ENCODE measurements at places on chromosomes 1 and 21.

GRCh38 chr1:225914391-225914790 is 9.7 kb downstream of the PYCR2 start:
- DNase-seq, result no peak

DNA sequence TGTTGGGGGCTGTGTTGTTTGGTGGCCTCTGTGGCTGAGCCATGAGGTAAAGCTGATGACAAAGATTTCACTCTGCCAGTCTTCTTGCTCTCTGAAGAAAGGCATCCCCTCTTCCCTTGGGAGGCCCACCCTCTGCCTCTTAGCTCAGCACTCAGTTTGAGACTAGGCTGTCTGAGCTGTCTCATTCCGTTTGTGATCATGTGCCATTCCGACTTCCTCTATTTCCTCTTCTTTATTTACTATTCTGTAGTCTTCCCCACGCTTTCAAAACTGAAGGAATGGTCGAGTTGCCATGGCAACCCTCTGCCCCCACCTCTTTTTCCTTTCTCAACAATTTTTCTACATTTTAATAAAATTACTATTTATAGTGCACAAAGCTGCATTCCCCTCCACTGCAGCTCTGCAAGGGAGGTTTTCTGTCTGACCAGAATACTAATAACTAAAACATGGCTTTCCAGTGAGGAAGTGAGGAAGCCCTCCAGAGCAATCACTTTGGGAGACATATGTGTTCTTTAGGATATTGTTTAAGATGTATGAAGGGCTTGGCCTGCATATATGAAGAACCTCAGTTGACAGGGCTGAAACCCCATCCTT is 30.8 kb downstream of the KCNA3 start:
- no peak for DNase-seq

GRCh38 chr1:205954819-205955404 is 11.7 kb upstream of the SLC26A9 start:
- DNase-seq, result no peak

DNA sequence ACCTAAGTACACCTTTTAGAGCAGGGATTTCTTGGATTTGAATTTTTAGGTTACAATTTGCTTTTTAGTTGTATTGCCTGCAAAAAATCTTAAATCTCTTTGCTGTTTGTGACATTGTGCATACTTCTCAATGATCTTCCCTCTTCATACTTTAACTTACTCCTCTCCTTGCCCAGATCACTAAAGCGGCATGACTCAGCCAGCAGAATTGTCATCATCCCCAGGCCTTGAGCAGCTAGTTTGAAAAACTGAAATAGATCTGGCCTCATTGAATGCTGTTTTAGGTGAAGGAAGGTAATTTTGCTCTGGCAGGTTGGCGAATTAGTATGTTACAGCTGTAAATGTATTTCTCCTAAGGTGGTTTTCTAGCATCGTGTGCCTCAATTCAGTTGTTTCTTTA is 145.9 kb downstream of the RYR2 start:
- DNase-seq, result no peak

- no peak for DNase-seq
Measured at GRCh38 chr21:33266050-33266788, at the start of gene IL10RB. TSS of gene IL10RB (plus strand) at chr21:33266367. CDS start at chr21:33266466, 99 bp downstream.

GRCh38 chr1:244841273-244841927 is 5.9 kb downstream of the COX20 start:
- no peak for DNase-seq

GRCh38 chr21:46221664-46222435 is 6.7 kb downstream of the LSS start:
- DNase-seq, result no peak

DNA sequence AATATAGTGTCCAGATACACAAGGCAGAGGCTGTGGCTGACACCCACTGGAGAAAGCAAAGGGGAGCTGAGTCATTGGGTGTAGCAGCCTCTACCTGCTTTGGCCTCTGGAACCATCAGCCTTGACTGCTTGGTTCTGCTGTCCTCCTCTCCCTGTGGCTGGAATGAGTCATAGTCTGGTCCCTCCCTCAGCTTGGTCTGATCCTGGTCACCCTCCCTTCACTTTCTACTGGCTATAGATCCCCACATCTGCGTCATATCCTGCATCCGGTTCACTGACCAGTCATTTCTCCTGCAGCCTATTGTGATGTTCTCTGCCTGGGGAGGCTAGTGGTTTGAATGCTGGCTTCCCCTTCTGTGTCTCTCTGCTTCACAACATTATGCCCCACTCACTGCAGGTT is 372.8 kb upstream of the DAB1 start:
- no peak for DNase-seq

DNA sequence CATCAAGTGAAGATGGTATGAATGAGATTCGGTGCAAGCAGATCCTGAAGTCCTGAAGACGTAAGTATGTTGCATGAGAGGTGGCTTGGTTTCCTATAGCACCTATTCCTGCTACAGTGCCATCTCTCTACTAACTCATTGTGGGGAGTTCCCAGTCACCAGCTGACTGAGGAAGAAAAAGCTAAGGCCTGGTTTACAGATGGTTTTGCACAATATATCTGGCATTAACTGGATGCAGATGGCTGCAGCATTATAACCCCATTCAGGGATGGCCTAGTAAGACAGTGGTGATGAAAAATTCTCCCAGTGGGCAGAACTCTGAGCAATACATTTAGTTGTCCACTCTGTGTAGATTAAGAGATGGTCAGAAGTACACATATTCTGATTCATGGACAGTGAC is 36.7 kb downstream of the RTCA start:
- DNase-seq, result no peak

DNA sequence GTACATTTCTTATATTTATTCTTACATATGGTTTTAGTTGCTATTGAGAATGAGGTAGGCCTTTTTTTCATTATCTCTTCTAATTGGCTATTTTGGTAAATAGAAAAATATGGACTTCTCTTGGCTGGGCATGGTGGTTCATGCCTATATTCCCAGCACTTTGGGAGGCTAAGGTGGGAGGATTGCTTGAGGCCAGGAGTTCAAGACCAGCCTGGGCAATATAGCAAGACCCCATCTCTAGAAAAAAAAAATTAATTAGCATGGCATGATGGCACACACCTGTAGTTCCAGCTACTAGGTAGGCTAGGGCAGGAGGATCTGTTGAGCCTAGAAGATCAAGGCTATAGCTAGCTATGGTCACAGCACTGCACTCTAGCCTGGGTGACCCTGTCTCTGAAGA is 3.2 kb downstream of the ZNF684 start:
- no peak for DNase-seq

DNA sequence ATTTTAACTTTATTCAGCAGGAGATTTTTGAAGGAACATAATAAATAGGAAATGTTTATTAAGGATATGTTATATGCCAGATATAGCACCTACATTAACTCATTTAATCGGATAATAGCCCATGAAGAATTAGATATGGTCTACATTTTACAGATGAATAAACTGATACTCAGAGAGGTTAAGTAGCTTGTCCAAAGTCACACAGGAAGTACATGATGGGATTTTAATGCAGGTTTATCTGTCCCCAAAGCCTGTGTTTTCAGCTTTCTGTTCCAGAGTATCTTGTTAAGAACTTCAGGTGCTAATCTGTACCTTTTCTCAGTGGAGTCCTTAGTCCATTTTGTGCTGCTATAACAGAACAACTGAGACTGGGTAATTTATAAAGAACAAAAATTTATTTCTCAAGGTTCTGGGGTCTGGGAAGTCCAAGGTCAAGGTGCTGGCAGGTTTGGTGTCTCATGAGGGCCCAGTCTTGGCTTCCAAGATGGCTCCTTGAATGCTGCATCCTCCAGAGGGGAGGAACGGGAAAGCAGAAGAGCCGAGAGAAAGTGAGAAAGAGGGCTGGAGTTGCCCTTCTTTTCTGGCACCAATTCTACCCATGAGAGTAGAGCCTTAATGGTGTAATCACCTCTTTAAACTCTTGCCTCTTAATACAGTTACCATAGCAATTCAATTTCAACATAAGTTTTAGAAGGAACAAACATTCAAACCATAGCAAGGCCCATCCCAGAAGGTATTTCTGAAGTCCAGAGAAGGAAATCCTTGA is 17.3 kb downstream of the C1orf21 start:
- DNase-seq, result no peak

- no peak for DNase-seq
Measured at GRCh38 chr1:94723894-94724293, 96.3 kb upstream of the SLC44A3 start.

DNA sequence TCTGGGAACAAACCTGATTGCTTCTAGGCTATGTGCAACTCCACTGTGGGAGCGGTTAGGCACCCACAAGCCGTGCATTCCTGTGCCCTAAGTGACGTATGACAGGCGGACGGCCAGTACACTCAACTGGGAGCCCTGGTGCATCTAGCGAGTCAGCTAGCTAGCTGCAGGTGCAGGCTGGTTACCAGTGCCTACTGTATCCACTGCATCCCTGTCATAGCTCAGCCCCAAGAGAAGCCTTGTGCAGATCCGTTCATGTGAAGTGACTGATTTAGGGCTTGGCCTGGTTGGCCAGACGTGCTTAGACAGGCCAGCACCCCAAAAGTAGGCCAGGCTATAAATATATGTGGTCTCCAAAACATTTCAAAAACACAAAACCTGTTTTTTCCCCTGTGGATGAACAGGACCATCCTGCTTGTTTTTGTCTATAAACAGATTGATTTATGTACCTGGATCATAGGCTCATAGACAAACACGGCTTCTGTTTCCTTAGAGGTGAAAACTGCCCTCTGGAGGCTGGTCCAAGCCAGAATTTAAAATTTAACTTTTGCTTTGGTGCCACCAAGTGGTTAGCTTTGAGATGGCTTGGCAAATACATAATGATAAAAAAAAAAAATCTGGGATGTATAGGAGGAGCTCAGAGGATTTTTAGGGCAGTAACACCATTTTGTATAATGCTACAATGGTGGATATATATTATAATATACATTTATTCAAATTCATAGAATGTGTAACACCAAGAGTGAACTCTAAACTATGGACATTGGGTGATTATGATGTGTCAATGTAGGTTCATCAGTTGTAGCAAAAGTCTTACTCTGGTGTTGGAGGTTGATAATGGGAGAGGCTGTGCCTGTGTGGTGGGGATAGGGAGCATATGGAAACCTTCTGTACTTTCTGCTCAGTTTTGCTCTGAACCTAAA is 68.5 kb downstream of the GIPC2 start:
- DNase-seq, result peak; percentile 74

DNA sequence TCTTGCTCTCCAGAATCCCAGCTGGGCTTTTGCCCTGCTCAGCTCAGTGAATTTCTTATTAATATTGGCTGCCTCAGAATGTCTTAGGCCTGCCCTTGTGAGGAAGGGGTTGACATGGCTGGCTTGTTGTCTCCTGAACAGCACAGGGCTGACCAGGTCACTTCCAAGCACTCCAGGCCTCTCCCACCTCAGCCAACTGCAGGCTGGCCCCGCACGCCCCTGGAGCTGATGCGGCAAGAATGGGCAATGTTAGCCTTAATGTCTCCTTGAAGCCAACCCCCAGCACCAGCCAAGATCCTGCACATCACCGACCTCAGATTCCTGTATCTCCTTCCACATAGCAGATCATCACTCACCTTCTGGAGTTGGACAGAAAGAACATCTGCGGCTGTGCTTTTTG is 598.6 kb downstream of the AJAP1 start:
- no peak for DNase-seq

GRCh38 chr21:38819719-38820159 is 14.0 kb downstream of the ETS2 start:
- DNase-seq, result peak; percentile 54

DNA sequence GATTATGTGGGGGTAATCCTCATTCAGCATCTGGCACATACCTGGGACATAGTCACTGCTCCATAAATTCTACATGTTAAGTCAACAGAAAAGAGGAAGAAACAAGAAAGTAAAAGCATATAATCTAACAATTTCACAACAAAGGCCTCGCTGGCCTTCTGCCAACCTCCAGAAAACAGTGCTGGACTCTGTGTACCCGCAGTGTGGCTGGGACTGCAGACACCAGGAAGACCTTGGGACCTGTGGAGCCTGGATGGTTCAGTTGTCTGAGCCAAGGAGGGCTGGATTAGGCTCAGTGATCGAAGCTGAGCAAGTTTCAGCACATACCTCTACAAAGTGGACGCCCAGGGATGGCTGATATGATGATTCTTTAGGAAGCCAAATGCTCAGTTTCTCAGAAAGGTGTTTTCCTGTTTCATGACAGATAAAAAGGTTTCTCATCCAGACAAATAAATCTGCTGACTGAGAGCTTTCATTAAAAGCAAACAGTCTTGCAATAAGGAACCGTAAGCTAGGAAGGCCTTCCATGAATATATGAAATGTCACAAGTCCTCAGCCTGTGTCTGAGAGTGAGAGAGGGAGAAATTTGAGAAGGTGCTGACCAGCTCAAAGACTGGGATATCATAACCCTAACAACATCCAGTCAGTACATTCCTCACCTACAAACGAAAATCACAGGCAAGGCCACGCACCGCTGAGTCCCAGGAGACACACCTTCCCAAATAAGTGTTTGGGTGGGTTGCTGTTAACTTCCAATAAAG is 48.4 kb downstream of the CAPZB start:
- DNase-seq, result no peak

DNA sequence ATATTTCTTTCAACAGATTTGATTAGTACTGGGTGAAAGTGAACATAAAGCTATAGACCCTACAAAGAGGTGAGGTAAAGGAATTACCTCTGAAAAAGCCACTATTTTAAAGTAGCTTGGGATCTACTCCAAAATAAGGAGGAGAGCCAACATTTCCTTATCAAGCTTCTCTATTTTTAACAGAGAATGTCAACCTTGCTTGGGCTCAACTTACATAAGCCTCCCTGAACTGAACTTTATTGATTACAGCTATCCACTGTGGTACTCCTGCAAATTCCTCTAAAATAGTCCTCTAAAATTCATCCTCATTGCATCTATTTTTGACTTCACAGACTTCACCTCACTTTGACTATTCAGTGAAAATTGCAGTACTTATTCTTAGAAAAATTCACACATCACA is 10.3 kb downstream of the ZNHIT6 start:
- no peak for DNase-seq

All from HFFc6 (cell line).